ENCODE measurements at places on chromosomes 5 and 9. TPM values are rescaled to one million over a fixed set of nuclear protein-coding genes. Genes with fewer than 3 reads are reported as not detected.

DNA sequence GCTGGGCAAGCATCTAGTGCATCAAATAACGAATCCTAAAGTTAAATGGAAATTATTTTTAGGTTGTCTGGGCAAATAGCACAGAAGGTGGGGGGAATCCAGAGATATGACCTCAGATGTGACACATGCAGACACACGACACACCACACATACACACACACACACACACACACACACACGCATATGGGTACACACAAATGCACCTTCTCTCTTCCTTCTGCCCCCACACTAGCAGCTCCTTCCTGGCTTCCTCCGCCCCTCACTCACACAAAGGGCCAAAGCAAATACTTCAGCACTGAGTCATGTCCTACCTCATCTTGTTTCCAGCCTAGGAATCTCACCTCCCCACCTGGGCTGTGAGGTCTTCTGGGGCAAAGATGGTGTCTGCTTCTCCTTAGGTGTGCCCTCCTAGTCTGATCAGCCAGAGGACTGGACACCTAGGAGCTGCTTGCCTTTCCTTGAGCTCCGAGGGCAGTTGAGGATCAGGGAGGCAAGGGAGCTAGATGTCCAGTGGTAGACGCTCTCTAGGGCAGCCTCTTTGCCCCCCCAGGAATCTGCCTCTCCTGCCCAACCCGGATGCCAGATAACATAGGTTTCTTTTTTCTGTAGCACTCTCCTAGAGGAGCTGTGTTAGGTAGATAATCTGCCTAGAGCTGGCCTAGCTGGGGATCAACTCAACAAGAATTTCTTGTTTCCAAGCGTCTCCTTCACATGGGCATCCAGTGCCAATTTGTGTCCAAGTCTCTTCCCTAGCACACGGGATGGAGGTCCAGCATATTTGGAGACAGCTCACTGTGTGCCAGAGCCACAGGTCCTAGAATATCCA lies 14.3 kb upstream of the JADE2 start:
- peak; percentile 83 for DNase-seq

- no peak for DNase-seq
These were observed 109.8 kb upstream of the TXNDC8 start for GRCh38 chr9:110447476-110447875.

GRCh38 chr5:4868140-4868735 lies 271.9 kb upstream of the ADAMTS16 start:
- no peak for DNase-seq

- DNase-seq: no peak
These were observed 217.1 kb downstream of the PJA2 start for GRCh38 chr5:109192555-109193281.

Gene C7
- polyA plus RNA-seq: 1.5 TPM

GRCh38 chr9:137252555-137253506 lies 1.7 kb downstream of the STPG3 start:
- no peak for DNase-seq

GRCh38 chr9:72958485-72959281 lies 5.8 kb upstream of the ALDH1A1 start:
- no peak for DNase-seq

Gene TOPORS
- polyA plus RNA-seq: 20.2 TPM

Gene PCSK5
- polyA plus RNA-seq: 3.1 TPM

Gene TMEFF1
- polyA plus RNA-seq: 0.55 TPM

Gene GABBR2
- 0.32 TPM for polyA plus RNA-seq

GRCh38 chr9:134123764-134124128 lies 12.1 kb upstream of the WDR5 start:
- no peak for DNase-seq

GRCh38 chr5:150192462-150192861 lies 2.6 kb downstream of the SLC6A7 start:
- DNase-seq: no peak

GRCh38 chr5:34503379-34504253 lies 152.5 kb upstream of the RAI14 start:
- DNase-seq: peak; percentile 70

Gene PCDHAC1
- 0.01 TPM for polyA plus RNA-seq

Gene LRRC19
- polyA plus RNA-seq: not detected

- no peak for DNase-seq
These were observed 465.0 kb downstream of the AGTPBP1 start for GRCh38 chr9:85276741-85277140.

GRCh38 chr5:177419046-177419445 lies 7.4 kb upstream of the GRK6 start:
- peak; percentile 37 for DNase-seq

DNA sequence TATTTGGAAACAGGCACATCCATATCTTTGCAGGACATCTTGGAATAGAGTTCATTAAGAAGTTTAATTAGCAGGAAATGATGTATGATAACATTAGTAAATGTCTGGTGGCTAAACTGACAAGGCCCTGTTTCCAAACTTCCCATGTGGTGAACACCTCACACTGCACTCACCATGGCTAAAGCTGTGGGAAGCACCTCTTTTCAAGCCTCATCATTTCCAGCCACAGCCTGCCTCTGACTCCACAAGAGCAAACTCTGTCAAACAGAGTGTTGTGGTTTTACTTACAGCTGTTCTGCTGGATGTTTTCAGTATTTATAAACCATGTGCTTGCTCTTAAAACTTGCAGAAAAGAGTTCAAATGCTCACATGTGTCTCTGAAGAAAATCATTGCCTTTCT lies 14.9 kb upstream of the NDUFB6 start:
- DNase-seq: peak; percentile 82

Gene SGCD
- polyA plus RNA-seq: 13.3 TPM

- no peak for DNase-seq
These were observed 18.7 kb downstream of the PAIP2 start for GRCh38 chr5:139360384-139360783.

Gene ARSK
- 37.3 TPM for polyA plus RNA-seq

Gene ANKRD31
- 0.06 TPM for polyA plus RNA-seq

- no peak for DNase-seq
These were observed 98.2 kb downstream of the NDFIP1 start for GRCh38 chr5:142206801-142207200.

Data from fibroblast of lung (primary cell).